ENCODE measurements at places on chromosomes 1 and 21. TPM values are rescaled to one million over a fixed set of nuclear protein-coding genes. Genes with fewer than 3 reads are reported as not detected.

The MR1 gene
- total RNA-seq, result 0.12 TPM

The ELOA gene
- total RNA-seq, result 42.1 TPM

The ITPKB gene
- total RNA-seq, result 4.5 TPM

The MARK1 gene
- 24.6 TPM for total RNA-seq

Measured in cardiac muscle cell (in vitro differentiated cells and primary cell).